ENCODE measurements at places on chromosomes 3 and 15.

DNA sequence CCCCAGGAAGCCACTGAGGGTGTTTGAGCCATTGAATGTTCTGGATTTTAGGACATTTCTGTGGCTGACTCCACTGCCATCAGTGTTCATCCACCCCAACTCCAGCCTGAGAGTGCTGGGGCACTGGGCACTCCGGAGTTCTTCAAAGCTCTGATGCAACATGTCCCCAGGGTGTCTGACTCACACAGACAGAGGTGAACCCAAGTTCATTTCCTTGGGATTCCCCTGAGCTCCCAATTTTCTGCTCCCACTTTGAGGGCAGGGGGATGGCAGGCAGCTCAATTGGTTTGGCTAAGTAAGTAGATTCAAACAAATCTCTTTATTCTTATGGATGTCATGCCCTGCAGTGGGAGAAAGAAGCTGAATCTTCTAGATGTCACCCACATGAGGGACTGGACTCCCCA, 2.2 kb downstream of the STRA6 start:
- no peak for DNase-seq

- no peak for DNase-seq
Observed at GRCh38 chr3:136559896-136560295, 192.3 kb downstream of the STAG1 start.

GRCh38 chr3:26623419-26624208, 1.0 kb downstream of the LRRC3B start:
- no peak for DNase-seq

- no peak for DNase-seq
Observed at GRCh38 chr15:42035435-42035761, 14.6 kb upstream of the PLA2G4E start.

DNA sequence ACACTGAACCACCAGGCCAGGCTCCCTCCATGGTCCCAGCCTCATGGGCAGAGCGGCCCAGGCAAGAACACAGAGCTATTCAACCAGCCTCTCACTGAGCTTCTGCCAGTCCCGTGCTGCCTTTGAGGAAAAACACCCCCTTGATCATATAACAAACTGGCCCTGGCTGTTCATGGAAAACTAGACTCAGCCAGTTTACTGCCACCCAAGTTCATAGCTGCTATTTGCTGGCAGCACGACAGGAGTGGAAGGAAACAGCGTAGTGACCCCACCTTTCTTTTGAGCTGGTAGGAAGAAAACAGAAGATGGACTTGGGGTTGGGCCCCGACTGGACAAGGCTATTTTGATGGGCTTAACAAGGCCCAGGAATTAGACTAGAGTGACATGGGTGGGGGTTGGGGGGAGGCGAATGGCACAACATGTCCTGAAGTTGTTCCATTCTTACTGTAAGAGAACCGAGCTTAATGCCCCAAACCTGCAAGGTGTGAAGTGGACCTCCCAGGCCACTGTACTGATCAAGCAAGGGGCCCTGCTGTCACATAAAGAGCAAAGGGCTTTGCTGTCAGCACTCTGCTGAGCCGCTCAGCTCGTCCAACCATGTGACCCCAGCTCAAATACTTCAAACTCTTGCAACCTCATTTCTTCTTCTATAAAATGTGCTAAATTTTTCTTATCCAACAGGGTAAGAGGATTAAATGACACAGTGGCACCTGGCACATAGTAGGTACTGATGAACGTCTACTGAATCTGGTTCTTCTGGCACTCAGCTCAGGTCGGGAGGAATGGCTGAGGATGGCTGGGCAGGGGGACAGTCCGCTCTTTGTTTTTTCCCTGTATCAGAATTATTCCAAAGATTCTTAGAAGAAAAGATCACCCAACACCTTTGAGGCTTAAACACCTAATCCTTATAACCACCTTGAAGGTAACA, 1.6 kb downstream of the FBXL22 start:
- DNase-seq, result no peak

DNA sequence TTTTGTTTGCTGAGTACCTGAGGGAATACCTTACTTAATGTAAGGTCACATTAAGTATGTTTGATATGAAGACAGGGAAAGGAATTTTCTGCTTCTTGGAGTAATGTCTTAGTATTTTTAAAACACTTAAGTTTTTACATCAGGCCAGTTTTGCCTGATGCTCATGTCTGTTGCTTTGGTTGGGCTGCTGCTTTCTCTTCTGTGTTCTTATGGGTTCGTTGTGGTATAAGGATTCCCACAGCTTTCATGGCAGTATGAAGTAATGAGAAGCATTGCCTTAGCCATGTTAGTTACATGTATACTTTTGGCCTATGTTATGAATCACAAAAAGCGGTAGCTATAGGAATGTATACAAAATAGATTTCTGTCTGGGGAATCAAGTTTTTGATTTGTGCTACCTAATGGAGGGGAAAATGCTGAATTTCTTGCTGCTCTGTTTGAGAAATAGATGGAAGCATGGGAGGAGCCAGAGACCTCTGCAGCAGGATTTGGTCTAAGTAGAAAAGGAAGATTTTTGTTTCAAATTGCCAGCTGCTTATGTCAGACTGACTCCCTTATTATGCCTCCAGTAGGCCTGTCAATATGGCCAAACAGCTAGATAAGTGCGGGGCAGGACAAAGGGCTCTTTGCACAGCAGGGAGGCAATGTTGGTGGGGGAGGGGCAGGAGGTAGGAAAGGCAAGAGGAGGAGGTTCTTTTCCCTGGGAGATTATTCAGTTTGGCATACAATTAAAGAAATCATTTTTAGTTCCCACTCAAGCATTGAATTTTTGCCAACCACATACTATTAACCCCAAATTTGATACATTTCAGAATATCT, 5.2 kb downstream of the SETD5 start:
- DNase-seq, result peak; percentile 47

- no peak for DNase-seq
Observed at GRCh38 chr3:124574012-124574411, 156.2 kb upstream of the UMPS start.

GRCh38 chr3:180764481-180764880, 85.2 kb upstream of the CCDC39 start:
- no peak for DNase-seq

- DNase-seq, result no peak
Observed at GRCh38 chr3:38018296-38019266, 10.9 kb downstream of the PLCD1 start.

DNA sequence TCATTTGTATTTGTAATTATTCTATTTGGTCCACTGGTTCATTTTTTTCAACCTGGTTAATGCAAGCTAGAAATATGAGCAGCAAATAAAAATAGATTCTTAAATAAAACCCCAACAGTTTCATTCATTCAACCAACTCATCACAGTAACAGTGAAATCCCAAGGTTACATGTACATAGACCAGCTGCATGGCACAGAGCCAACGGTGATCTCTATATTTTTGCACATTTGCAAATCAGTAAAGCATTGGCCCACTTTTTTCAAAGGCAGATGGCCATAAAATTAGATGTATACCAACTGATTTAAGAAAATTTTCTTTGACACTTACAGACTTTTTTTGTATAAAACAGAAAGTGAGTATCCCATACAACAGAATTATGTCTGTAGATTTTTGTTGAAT, 49.3 kb downstream of the STRIT1 start:
- no peak for DNase-seq

- DNase-seq, result no peak
Observed at GRCh38 chr3:188421151-188421821, 267.3 kb downstream of the LPP start.

- no peak for DNase-seq
Observed at GRCh38 chr3:101944308-101944707, 95.0 kb downstream of the NFKBIZ start.

GRCh38 chr3:57982561-57983243, 25.5 kb upstream of the FLNB start:
- no peak for DNase-seq

- DNase-seq, result no peak
Observed at GRCh38 chr15:25089577-25089976, 134.8 kb downstream of the SNRPN start.

DNA sequence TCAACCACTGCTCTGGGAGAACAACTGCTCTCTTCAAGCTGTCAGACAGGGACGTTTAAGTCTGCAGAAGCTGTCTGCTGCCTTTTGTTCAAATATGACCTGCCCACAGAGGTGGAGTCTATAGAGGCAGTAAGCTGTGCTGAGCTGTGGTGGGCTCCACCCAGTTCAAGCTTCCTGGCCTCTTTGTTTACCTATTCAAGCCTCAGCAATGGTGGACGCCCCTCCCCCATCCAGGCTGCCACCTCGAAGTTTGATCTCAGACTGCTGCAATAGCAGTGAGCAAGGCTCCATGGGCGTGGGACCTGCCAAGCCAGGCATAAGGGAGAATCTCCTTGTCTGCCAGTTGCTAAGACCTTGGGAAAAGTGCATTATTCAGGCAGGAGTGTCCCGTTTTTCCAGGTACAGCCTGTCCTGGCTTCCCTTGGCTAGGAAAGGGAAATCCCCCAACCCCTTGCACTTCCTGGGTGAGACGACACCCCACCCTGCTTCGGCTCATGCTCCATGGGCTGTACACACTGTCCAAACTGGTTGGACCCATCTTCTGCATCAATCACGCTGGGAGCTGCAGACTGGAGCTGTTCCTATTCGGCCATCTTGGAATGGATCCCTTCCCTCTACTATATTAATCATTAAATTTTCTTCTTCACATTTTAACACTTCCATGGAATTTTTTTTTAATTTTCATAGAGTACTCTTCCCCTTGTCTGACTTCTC, 167.0 kb upstream of the UBE2E2 start:
- no peak for DNase-seq

- no peak for DNase-seq
Observed at GRCh38 chr15:93091465-93091864, 2.5 kb upstream of the RGMA start.

DNA sequence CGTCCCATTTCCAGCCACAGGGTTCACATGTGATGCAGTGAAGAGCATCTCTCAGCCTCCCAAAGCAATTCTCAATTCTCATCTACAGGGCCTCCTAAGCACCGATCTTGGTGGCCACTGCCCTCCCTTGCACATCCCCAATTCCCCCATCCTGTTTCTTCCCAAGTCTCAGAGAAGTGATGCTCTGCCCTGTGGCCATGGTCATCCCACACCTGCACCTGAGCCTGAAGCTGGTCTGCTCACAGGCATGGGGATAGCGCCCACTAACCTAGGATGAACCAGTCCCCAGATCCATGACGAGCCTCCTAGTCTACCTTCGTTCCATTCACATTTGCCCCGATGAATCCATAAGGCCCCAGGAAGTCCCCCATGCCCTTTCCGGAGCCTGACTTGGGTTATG, 201.5 kb downstream of the UACA start:
- no peak for DNase-seq

DNA sequence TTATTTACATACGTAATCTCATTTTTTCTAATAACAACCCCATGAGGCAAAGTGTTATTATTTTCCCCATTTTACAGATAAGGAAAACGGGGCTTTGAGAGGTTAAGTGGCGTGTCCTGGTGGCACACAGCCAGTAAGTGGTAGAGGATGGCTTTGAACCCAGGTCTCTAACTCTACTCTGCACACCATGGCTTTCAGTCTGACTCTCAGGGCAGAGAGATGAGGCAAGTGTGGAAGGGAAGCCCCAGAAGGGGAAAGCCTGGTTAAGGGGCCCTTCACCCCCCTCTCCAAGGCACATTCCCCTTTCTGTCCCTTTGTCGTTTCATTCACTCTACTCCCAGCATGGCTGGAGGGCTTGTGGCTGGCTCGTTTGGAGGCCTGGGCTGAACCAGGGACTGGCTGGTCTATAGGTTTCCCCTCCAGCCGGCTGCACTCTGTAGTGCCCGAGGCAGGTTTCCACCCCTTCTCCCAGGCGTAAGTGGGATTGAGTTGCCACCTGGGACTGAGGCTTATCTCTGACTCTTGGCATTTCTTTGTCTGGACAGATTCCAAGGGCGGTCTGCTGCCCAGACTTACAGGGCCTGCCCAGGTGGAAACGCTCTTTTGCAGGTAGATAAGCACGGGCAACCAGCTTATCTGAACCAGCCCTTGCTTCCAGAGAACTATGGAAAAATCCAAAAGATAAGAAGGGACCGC, 12.1 kb downstream of the SEMA4B start:
- no peak for DNase-seq

DNA sequence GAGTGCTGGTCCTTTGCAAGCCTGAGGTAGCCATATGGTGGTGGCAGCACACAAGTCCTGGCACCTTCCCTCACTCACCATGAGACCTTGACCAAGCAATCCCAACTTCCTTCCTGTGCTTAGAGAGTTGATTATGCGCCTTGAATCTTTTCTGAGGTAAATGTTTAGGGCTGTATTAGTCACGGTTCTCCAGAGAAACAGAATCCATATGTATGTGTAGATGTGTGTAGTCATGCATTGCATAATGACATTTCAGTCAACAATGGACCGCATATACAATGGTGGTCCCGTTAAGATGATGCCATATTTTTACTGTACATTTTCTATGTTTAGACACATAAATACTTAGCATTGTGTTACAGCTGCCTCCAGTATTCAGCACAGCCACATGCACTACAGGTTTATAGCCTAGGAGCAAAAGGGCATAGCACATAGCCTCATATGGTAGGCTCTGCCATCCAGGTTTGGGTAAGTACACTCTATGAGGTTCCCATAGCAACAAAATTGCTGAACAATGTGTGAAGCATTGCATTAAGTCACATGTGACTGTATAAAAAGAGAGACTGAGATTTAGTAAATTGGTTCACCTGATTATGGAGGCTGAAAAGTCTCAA, 20.2 kb upstream of the NUP210 start:
- no peak for DNase-seq

GRCh38 chr3:55190331-55190730, 262.5 kb upstream of the LRTM1 start:
- DNase-seq, result no peak

DNA sequence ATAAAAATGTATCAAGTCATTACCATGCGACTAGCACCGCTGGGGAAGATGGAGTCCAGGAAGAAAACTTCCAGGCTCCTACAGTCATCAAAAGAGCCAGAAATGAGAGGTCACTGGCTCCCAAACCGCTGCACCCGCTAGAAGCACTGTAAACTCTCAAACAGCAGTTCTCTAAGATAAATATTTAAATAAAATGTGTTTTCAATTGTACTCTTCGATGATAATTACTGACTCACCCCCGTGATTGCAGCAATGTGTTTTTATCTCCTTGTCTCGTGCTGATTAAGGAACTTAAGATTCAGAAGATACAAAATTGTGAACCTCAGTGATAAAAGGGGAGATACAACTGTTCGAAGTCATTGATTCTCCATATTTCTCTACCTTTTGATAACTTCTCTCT, 45.8 kb upstream of the FOXP1 start:
- DNase-seq, result no peak

DNA sequence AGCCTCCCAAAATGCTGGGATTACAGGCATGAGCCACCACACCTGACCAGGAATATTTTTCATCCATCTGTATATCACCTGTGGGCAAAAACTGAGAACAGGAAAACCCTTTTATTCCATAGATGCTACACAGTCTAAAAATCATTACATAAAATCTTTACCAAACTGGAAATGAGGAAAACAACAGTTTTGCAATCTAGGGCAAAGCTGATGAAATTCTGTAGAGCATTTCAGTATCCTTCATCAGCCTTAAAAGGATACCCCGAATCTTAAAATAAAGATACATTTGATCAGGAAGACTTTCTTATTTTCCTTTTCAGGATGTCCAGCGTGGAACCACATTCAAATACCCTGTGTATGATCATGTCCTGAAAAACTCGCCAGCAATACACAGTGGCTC, 7.1 kb downstream of the SIAH2 start:
- DNase-seq, result no peak

Measured in iPS DF 6.9 (cell line).